M059J (cell line): ENCODE measurements at places on chromosomes 5 and 9. TPM values are rescaled to one million over a fixed set of nuclear protein-coding genes. Genes with fewer than 3 reads are reported as not detected.
A peak's percentile ranks its signal among the peaks of the same experiment; 100 is the strongest.

GRCh38 chr5:146947181-146947941 is 68.8 kb upstream of the PPP2R2B start:
- peak; percentile 20 for DNase-seq

- DNase-seq: no peak
Observed at GRCh38 chr5:37838152-37838932, 1.5 kb downstream of the GDNF start.

DNA sequence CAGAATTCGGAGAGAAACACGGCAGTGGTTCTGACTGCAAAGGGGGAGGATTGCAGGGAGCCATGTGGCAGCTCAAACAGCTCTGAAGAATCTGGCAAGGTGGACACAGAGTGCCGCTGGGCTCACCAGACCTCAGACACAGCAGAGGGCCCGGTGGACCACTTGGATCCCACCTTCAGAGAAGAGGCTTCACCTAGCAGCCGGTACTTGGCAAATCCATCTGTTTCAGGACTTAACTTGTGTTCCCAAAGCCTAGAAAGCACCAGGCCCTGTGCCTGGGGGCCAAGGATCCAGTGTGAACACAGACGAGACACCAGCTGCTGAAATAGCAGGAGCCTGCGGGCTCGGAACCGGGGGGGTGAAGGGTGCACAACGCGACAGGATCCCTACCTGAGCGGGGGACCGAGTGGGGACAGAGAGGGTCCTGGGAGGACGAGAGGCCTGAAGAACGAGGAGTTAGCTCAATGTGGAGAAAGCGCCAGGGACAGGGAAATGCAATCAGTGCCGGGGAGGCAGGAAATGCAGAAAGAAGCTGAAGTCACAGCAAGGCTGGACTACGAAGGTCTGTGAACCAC is 44.6 kb downstream of the BTNL9 start:
- DNase-seq: no peak

The MBLAC2 gene
- total RNA-seq: 2.5 and 2.6 TPM in 2 replicates

DNA sequence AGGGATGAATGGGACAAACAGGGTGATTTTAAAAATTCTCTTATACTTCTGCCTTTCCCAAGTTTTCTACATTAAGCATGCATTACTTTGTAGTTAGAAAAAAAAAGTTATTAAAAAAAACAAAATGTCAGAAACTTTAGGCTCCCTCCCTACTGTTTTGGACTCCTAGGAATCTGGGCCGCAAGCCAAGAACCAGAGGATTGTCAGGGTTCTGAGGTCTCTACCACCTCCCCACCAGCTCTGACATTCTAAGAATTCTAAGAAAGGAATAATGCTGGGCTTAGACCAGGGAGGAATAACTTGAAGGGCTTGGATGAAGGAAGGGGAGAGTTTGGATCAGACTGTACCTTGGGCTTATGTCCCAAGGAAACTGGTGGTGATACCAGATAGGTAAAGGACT is 1.1 kb upstream of the ARHGEF39 start:
- DNase-seq: peak; percentile 78

The LHX3 gene
- total RNA-seq: not detected in 2 replicates

The SLC36A3 gene
- total RNA-seq: not detected in 2 replicates

The C5 gene
- 3.4 and 5.6 TPM in 2 replicates for total RNA-seq

The PTGES gene
- total RNA-seq: 0.10 and 1.0 TPM in 2 replicates

The ZSWIM6 gene
- total RNA-seq: 5.3 and 10.9 TPM in 2 replicates

DNA sequence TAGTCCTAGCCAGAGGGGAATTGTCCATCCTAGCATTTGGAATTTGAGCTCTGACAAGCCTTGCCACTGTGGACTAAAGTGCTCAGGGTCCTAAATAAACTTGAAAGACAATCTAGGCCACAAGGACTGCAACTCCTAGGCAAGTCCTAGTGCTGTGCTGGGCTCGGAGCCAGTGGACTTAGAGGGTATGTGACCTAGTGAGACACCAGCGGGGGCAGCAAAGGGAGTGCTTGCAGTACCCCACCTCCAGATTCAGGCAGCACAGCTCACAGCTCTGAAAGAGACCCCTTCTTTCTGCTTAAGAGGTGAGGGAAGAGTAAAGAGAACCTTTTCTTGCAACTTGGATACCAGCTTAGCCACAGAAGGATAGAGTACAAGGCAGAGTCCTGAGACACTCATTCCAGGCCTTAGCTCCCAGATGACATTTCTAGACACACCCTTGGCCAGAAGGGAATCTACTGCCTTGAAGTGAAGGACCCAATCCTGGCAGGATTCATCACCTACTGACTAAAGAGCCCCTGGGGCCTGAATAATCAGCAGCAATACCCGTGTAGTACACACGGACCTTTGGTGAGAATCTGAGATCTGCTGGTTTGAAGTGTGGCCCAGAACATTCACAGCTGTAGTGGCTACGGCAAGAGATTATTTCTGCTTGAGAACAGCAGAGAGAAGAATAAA is 164.6 kb downstream of the CCDC171 start:
- no peak for DNase-seq

- DNase-seq: peak; percentile 18
Observed at GRCh38 chr5:33258553-33258952, 182.2 kb upstream of the TARS1 start.

The OR2V1 gene
- not detected in 2 replicates for total RNA-seq

DNA sequence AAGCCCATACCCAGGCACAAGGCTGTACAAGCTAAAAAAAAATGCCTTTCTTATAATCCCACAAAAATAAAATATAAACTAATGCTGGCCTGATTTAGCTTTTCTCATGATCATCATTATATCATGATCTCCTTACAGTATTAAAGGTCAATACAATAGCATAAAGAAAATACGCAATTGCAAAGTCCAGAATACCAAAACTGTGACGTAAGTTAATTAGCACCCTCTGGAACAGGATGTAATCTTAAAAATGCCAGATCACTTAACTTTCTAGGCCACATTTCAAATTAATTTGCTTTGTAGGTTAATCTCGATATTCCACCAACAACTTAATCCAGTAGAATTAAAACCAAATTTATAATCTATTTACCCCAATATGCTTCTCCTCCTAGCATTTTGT is 444.2 kb upstream of the CYLC2 start:
- DNase-seq: no peak

The C9orf43 gene
- 0.05 and 1.1 TPM in 2 replicates for total RNA-seq

DNA sequence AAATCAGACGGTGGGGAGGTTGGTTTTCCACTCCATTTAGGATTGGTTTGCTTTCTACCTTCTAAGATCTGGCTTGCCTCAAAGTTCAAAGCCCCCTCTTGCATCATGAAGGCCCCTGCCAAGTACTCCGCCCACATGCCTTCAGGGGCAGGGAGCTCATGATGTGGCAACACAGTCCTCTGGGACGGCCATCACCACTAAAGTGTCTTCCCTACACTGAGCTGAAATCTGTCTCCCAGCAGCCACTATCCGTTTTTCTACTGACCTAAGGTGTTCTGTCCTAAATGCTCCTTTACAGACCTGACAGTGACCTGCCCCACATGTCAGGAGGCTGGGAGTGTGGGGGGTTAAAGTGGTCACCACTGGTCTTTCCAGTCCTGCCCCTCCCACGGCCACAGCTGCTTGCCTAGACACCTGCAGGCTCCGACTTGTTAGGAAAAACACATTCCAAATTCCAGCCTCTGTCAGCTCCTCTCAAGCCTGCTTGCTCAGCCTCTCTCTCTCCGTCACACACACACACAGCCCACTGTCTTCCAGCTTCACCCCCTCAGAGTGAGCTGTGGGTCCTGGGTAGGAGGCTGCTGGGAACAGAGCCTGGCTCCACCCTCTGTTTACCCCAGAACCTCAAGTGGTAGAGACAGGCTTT is 44.9 kb downstream of the SHB start:
- peak; percentile 39 for DNase-seq

The GRIN3A gene
- total RNA-seq: not detected in 2 replicates

GRCh38 chr5:126961702-126962101 is 68.7 kb downstream of the MARCHF3 start:
- DNase-seq: peak; percentile 74

The SNCB gene
- total RNA-seq: not detected in 2 replicates

The NDOR1 gene
- 14.9 and 17.6 TPM in 2 replicates for total RNA-seq

The PCDHA1 gene
- total RNA-seq: 0.05 TPM in 1 of 2 replicates, not detected in the other

The MAMDC4 gene
- total RNA-seq: 0.44 TPM in 1 of 2 replicates, not detected in the other

- DNase-seq: peak; percentile 85
Observed at GRCh38 chr9:70159630-70160029, 99.1 kb upstream of the SMC5 start.

GRCh38 chr9:89436326-89436725 is 61.6 kb downstream of the SEMA4D start:
- DNase-seq: no peak

GRCh38 chr9:36560771-36561170 is 11.9 kb upstream of the MELK start:
- DNase-seq: peak; percentile 38

DNA sequence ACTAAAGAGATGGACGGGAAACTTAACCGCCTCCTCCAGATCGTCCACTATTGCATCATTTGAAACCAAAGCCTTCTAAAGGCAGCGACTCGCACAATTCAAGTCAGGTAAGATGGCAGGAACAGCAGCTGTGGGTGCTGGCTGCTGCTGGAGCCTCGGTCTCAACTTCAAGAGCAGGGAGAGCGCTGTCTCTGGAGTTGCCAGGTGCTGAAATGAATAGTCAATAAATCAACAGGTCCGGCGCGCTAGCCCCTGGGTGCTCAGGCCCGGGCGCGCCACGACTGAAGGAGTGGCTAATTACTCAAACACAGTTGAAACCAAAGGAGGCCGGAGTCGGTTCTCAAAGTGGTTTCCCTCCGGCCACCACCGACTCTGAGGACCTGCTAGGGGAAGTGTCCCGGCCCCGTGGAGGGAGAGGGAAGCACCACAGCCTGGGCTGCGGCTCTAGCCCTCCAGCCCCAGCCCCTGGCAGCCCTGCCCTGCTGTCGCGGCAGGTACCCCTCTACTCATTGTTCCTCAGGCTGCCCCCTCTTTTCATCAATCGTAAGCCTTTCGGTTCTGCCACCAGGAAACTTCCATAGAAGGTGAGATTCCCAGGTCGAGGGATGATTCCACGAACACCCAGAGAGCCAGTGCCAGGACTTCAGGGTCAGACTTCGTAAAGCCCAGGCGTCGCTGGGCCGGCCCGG is 804 bp downstream of the TTC39B start:
- peak; percentile 49 for DNase-seq

DNA sequence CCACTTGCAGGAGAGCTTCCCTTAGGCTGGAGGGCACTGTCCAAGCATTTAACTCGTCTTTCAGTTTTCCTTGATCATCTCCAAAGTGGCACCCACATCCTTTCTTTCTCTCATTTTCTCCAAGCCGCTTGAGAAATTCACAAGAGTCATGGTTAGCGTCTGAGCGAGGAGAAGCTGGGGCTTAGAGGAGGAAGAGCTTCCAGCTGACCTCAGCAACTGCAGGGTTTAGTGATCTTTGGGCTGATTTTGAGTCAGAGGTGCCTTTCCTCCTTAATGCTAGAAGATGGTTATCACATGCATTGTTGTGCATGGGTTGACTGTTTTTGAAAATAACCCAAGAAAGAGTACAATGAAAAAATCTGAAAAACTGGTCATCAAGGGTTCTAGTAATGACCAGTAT is 134.7 kb downstream of the GADD45G start:
- no peak for DNase-seq

GRCh38 chr5:174198541-174198940 is 153.0 kb downstream of the NSG2 start:
- DNase-seq: no peak

The HNRNPH1 gene
- 265 and 317 TPM in 2 replicates for total RNA-seq

The PCDHGB7 gene
- total RNA-seq: 7.1 and 7.7 TPM in 2 replicates

DNA sequence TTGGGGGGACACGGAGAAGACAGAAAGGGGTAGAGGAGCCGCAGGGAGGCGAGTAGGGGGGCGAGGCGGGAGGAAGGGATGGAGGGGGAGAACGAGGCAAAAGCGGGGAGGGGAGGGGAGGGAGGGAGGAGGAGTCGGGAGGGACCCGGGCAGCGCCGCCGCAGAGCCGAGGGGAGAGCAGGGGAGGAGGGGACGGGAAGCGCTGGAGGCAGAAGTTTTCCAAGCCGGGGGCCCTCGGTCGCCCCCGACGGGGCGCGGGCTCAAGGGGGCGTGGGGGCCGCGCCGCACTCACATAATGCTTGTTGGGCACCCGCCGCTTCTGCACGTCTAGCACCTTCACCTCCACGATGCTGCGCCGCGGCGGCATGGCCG is 353 bp downstream of the SH3PXD2B start:
- peak; percentile 31 for DNase-seq

DNA sequence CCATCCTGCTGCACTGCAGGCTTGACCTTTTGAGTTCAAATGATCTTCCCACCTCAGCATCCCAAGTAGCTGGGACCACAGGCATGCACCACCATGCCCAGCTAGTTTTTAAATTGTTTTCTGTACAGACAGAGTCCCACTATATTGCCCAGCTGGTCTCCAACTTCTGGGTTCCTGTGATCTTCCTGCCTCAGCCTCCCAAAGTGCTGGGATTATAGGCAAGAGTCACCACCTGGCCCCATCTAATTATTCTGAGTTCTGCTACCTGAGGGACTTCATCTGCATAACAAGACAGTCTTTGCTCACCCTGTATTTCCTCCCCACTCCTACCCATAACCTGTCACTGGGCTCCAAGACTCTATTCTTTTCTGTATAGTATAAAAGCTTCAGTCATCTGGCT is 54.6 kb upstream of the CEMIP2 start:
- DNase-seq: no peak

DNA sequence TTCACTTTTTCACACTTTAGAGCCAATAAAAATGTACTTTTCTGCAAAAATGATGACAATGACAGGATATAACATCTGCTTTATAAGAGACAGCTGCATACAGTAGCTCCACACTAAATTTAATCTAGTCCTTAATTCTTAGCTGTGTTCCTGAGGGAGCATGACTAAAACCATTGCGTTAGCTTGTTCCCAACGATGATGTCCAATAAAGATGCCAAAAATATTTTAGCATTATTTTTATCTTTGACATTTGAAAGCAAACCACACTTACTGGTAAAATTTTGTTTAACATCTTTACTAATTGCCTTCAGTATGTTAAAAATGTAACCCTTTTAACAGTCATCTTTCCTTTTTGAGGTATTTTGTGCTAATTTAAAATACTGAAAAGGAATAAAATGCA is 382.7 kb downstream of the CHSY3 start:
- no peak for DNase-seq

The EPB41L4A gene
- total RNA-seq: not detected in 2 replicates

- peak; percentile 86 for DNase-seq
Observed at GRCh38 chr5:10789021-10789420, 28.0 kb upstream of the DAP start.

The TTLL11 gene
- 3.9 and 4.7 TPM in 2 replicates for total RNA-seq

The CCDC180 gene
- 0.47 and 0.59 TPM in 2 replicates for total RNA-seq
